ENCODE measurements at places on chromosomes 7 and 10.
A peak's percentile ranks its signal among the peaks of the same experiment; 100 is the strongest.

DNA sequence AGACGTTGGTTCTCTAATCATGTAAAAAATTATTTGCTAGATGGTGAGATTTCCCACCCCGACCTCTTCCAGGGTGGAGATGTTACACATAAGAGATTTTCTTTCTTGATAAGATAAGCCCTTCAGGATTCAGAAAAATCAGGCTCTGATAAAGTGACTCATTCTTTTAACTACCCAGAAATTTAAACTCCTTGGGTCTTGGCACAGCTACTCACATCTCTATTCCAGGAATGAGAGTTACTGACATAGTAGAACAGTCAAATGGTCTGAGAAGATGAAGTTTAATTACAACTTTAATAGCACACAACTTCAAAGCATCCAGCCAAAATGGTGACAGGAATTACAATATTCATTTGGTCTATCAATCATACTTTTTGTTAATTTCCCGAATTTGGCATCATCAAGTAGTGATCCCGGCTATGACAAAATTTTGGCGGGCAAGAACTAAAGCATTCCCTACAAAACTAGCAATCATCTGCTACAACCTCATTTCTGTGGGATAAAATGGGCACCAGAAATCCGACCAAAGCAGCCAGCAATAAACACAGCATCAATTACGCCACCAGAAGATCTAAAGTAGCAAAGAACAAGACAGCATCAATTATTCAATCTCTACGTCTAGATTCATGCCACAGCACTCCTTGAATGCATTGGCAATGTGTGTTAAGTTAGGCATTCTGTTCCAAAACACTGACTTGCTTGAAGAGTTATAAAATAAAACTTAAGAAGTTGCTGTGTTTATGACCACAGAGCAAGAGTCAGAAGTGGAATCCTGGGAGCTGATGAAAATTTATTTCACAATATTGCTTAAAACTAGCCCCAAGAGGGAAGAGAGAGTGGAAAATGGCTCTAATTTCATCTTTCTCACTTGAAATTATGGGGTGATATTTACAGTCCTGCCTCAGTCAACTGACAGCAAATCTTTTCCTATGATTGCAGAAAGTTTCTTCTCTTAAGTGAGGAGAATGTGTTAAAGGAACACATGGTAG is 565.7 kb upstream of the ANKRD30A start:
- no peak for DNase-seq

DNA sequence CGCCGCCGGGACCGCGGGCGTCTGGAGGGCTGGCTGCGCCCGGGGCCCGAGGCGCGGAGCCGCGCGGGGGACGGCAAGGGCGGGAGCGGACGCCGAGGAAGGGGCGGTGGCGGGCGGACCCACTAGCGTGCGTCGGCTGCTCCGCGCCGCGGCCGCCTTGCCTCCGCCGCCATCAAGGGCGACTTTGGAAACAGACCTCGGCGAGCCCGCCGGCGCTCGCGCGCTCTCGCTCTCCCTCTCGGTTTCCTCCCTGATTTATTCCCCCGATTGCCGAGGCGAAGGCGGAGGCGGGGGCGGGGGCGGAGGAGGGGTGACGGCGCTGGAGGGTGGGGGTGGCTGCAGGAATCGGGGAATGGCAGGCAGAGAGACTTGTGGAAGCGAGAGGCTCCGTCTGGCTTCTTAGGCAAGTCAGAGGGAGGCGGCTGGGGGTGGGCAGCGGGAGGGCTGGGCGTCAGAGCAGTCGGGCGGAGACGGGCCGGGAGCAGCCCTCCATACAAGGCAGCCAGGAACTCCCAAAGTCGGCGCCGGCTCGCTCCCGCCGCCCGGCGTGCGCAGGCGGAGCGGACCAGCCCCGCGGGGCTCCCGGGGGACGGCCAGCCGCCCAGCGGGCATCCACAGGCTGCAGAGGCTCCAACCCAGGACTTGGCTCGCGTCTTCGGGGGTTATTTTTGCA is at the start of gene CACNA2D1:
Gene CACNA2D1, minus strand, starts transcription at position 231 of the 673 bp plus-strand sequence.
- peak; percentile 91 for DNase-seq

DNA sequence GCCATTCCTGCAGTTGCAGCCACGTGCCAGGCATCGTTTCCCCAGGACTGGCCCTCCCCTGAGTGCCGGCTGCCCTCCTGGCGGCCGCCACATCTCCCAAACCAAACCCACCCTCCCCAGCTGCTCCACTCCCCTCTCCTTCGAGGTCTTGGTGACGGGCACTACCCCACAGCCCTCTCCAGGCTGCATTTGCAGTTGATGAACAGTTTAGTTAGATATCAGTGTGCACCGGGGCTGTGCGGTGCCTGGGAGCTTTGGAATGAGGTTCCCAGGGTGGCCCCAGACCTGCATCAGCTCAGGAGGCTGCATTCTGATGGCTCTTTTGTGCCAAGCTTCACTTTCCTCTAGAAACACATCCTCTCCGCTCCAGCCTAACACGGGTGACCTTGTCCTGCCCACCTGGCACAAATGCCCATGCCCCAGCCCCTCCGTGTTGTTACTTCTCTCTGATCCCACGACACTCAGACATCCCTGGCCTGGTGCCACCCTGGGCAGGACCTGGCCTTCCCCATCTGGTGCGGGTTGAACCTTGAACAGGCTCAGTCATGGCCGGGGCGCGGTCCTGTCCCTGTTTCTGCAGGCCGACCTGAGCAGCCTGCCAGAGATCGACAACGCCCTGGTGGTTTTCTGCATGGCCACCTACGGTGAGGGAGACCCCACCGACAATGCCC is 14.5 kb downstream of the TMEM120A start:
- DNase-seq = no peak

- no peak for DNase-seq
These were observed 217.8 kb upstream of the SH2B2 start for GRCh38 chr7:102068846-102069245.

DNA sequence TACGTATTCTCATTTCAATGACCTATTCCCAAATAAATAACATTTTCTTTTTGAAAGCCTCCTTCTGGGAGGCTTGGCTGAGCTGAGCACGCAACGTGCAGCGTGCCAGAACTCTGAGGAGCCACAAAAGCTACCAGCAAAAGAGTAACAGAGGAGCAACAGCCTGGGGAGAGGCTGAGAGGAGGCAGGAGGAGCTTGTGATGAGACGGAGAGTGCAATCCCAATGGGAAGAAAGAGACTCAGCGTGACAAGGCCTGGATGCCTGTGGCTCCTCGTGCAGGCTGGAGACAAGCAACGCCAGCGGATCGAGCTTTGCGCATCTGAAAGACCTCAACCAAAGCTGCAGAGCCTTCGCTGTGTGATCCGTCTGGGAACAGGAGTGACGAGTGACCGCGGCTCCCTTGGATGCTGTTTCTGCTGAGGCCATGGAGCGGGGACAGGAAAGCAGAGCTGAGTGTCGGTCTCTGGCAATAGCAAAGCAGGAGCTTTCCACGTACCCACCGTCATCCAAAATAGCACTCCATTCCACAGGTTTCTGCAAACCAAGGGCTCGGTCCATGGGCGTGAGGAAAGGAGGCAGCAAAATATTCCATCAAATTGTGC is 171.7 kb upstream of the PFKP start:
- no peak for DNase-seq

DNA sequence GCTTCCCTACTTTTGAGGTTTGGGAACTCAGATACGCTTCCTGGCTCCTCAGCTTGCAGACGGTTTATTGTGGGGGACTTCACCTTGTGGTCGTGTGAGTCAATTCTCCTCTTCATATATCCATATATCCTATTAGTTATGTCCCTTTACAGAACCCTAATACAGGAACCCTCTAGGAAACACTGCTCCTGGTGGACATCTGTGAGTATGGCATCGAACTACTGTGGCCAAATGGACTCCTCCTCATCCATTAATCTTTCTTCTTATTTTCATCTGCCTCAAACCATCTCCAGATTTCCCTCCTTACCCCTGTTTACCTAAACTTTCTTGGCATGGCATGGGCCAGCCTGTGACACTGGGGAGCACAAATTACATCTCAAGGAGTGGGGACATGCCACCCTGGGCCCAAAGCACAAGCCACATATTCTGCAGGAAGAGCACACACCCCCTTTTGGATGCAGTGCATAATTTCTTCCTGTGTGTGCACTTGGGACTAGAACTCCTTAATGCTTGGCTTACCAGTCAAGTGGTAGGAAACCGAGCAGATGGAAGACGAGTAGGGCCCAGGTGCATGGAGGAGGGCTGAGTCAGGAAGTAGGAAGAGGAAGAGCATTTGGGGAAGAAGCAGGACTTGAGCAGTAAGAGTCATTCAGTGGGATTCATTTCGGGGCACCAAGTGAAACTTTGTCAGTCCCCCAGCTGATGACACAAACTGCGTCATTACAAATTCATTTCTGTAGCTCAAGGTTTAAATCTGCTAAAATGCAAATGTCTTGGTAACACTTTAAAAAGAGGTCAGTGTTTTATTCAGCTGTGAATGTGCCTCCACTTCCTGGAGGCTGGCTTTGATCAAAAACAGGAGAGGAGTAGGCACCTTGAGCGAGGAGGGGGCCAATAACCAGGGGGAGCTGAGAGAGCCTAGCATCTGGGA is 80.8 kb upstream of the PLXNA4 start:
- peak; percentile 8 for DNase-seq

GRCh38 chr7:92404170-92404614 is 43.1 kb upstream of the GATAD1 start:
- no peak for DNase-seq

GRCh38 chr10:124648738-124649137 is 95.4 kb downstream of the FAM53B start:
- DNase-seq = peak; percentile 90

DNA sequence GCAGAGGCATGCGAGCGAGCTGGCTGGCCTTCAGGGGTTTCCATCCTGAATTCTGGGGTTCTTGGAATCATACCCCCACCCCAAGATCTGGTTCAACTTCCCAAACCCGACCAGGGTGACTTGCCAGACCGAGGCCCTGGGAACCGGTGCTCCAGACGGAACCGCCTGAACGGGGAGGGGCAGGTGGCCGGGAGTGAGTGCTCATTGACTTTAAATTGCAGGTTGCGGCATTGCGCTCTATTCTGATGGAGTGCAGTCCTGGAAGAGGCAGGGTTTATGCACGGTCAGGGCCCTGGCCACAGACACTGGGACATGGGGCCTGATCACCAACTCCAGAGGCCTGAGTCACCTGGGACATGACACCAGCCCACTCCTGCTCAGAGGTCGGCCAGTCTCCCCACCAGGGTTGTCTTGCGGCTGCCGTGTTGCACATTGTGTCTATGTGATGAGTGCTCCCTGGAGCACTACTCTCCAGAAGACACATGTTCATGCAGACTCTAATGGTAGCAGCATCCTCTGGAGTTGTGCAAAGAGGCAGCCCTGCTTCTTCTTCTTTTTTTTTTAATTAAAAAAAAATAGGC is 5.8 kb upstream of the DDIT4 start:
- no peak for DNase-seq

DNA sequence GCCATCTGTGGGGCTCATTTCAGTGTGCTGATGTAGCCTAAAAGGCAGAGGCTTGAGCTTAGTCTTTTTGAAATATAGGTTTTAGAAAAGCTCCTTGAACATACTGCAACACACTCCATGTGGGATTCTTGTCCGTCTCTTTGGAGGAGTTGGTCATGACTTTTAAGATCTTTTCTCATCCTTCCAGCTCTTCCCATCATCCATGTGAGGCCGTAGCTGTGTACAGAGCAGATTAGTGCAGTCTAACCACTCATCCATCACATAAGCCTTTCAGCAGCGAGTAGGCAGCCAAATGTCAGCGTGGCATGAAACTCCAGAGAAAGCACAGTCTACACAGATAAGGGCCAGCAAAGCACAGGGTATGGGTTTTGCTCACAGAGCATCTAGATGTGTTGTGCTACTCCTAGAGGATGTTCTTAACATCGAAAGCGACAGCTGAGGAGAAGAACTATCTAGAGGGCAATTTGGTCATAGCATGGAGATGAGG is 28.1 kb upstream of the NPVF start:
- DNase-seq = no peak

GRCh38 chr10:77919713-77920108 is 6.8 kb downstream of the DLG5 start:
- DNase-seq = peak; percentile 92

DNA sequence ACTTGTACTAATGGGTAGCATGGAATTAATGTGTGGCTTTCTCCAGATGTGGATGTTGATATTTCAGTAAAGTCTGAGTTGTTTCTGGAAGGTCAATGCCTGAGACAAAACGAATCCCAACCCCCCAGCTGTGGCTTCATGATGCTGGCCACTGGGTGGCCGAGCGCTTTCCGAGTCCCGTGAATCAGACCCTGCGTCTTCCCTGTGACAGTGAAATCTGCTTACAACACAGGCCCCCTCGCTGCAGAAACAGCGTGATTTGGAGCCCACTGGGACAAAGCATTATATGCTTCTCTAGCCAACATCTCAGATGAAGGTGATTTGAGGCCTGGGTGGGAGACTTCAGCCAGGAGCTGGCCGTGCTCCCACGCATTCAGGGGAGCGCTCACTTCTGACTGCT is 124.7 kb downstream of the WDR37 start:
- DNase-seq = no peak

- no peak for DNase-seq
These were observed 57.2 kb downstream of the PDGFA start for GRCh38 chr7:462173-463103.

GRCh38 chr7:139918480-139918879 is 89.4 kb downstream of the TBXAS1 start:
- no peak for DNase-seq

- DNase-seq = no peak
These were observed 1.2 kb downstream of the CFAP69 start for GRCh38 chr7:90246171-90246570.

GRCh38 chr7:35908331-35909216 is 107.7 kb downstream of the SEPTIN7 start:
- no peak for DNase-seq

GRCh38 chr7:139897422-139898090 is 68.5 kb downstream of the TBXAS1 start:
- DNase-seq = no peak

GRCh38 chr7:155387066-155387620 is 70.8 kb upstream of the EN2 start:
- DNase-seq = no peak

GRCh38 chr7:124219681-124220080 is 186.8 kb upstream of the TMEM229A start:
- DNase-seq = no peak

DNA sequence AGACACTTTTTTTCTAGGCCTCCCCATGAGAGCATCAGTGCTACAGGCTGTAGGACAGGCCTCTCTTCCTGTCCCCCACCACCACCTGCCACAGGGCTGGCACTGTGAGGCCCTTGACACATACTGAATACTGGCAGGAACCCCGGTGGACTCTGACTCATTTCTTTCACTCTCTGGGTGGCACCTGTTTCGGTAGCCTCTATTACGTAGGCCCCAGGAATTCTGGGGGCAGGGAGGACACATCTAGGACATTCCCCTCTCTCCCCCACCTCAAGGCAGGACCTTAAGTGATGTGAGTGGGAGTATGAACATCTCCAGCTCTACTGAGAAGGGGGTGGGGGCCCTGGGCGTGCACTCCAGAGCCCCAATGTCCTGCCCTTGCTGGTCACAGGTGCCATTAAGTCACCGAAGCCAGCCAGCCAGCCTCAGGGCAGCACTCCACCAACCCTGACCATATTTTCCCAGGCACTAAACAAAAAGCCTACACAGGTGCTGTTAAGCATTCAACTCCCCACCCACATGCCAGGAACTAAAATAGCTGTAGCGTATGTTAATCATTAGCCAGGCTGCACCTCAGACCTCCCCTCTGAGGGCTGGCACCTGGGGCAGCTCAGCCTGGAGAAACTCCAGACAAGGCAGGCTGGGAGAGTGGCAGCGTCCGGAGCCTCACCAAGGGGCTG is 8.9 kb downstream of the ANXA11 start:
- DNase-seq = peak; percentile 63
